ENCODE measurements at places on chromosomes 4 and X. TPM values are rescaled to one million over a fixed set of nuclear protein-coding genes. Genes with fewer than 3 reads are reported as not detected.

COL4A6 gene
- not detected for total RNA-seq

REPS2 gene
- not detected for total RNA-seq

OPHN1 gene
- 0.05 TPM for total RNA-seq

ODAPH gene
- total RNA-seq = 0.54 TPM

IL1RAPL1 gene
- not detected for total RNA-seq

NEUROG2 gene
- total RNA-seq = 0.18 TPM
